ENCODE measurements at places on chromosomes 7 and 10. TPM values are rescaled to one million over a fixed set of nuclear protein-coding genes. Genes with fewer than 3 reads are reported as not detected.

Gene EGR2
- 0.21 TPM for polyA plus RNA-seq

Gene CALHM3
- not detected for polyA plus RNA-seq

Gene AVPI1
- polyA plus RNA-seq = 14.3 TPM

Gene LIPM
- not detected for polyA plus RNA-seq

Gene LRRC61
- polyA plus RNA-seq = 0.10 TPM

Gene POR
- 36.2 TPM for polyA plus RNA-seq

Gene PON1
- polyA plus RNA-seq = not detected

Gene DNAJB9
- 8.3 TPM for polyA plus RNA-seq

Gene NKX2-3
- polyA plus RNA-seq = not detected

Gene SPOCK2
- 0.06 TPM for polyA plus RNA-seq

Gene MASTL
- 12.0 TPM for polyA plus RNA-seq

Gene SMO
- 4.5 TPM for polyA plus RNA-seq

Gene DNAJC12
- polyA plus RNA-seq = 2.3 TPM

Gene CFAP43
- 0.10 TPM for polyA plus RNA-seq

Gene ZMYND11
- polyA plus RNA-seq = 68.4 TPM

Gene MAD1L1
- polyA plus RNA-seq = 11.6 TPM

Gene TEX36
- 0.32 TPM for polyA plus RNA-seq

Gene CALD1
- 377 TPM for polyA plus RNA-seq

Gene HECTD2
- polyA plus RNA-seq = 5.2 TPM

Gene DNAH11
- 0.16 TPM for polyA plus RNA-seq

Gene WNT16
- 7.3 TPM for polyA plus RNA-seq

Gene COMTD1
- polyA plus RNA-seq = 2.8 TPM

Gene DPYSL4
- 1.1 TPM for polyA plus RNA-seq

Gene MYO1G
- polyA plus RNA-seq = 0.10 TPM

Gene SEPTIN7
- 576 TPM for polyA plus RNA-seq

Gene MYH16
- polyA plus RNA-seq = not detected

Gene CYP2E1
- 0.66 TPM for polyA plus RNA-seq

Gene UPF2
- 20.8 TPM for polyA plus RNA-seq

Gene SLC26A3
- not detected for polyA plus RNA-seq

Gene PTPN12
- 47.8 TPM for polyA plus RNA-seq

Gene SORCS1
- 0.01 TPM for polyA plus RNA-seq

Gene LIPN
- polyA plus RNA-seq = not detected

Gene NPC1L1
- polyA plus RNA-seq = 0.09 TPM

Gene MKX
- polyA plus RNA-seq = 1.3 TPM

Gene PDE6C
- polyA plus RNA-seq = not detected

Gene RNF32
- 0.91 TPM for polyA plus RNA-seq

Gene TMEM176B
- 0.78 TPM for polyA plus RNA-seq

Gene IFIT1
- 71.4 TPM for polyA plus RNA-seq

Gene SFTPA1
- polyA plus RNA-seq = not detected

Gene GIMAP5
- polyA plus RNA-seq = not detected

Gene NKX1-2
- not detected for polyA plus RNA-seq

Gene OR2A25
- polyA plus RNA-seq = not detected

Gene GPR146
- polyA plus RNA-seq = 2.2 TPM

Gene NUTM2D
- polyA plus RNA-seq = 1.1 TPM

Gene AKR1C8
- not detected for polyA plus RNA-seq

Gene LRCH4
- polyA plus RNA-seq = 9.6 TPM

Gene STARD3NL
- polyA plus RNA-seq = 71.9 TPM

Gene C1QL3
- not detected for polyA plus RNA-seq

Gene HOXA7
- polyA plus RNA-seq = 5.3 TPM

Gene GCC1
- 8.0 TPM for polyA plus RNA-seq

Gene SPDYE9
- not detected for polyA plus RNA-seq

Gene CHRM2
- polyA plus RNA-seq = 47.1 TPM

Gene OR2A42
- 0.02 TPM for polyA plus RNA-seq

Gene RPEL1
- polyA plus RNA-seq = 0.18 TPM

Gene HOXA3
- polyA plus RNA-seq = 0.44 TPM

Gene MYO3A
- not detected for polyA plus RNA-seq

Gene COL28A1
- polyA plus RNA-seq = not detected

Data from fibroblast of lung (primary cell).